ENCODE measurements at places on chromosomes 4 and X. TPM values are rescaled to one million over a fixed set of nuclear protein-coding genes. Genes with fewer than 3 reads are reported as not detected.

Gene SCML2
- total RNA-seq = 5.9 TPM

- DNase-seq = peak; percentile 42
These were observed 152.6 kb downstream of the MAGEB17 start for GRCh38 chrX:16319929-16320328.

- DNase-seq = no peak
These were observed 752 bp upstream of the ATP6AP2 start for GRCh38 chrX:40579900-40580536.

DNA sequence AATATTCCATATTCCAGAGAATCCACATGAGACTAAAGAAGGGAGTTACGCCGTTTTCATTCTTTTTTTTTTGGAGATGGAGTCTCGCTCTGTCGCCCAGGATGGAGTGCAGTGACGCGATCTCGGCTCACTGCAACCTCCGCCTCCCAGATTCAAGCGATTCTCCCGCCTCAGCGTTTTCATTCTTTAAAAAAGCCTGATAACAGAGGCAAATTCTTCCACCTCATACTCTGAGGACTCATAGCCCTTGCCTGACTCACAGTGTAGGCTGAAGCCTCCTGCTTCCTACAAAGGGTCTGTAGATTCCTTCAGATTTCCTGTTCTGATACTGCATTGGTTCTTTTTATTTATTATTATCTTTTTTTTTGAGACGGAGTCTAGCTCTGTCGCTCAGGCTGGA lies 210.5 kb downstream of the SH3BGRL start:
- no peak for DNase-seq

Gene PITX2
- 7.1 TPM for total RNA-seq

GRCh38 chr4:129422277-129422676 lies 326.3 kb downstream of the C4orf33 start:
- DNase-seq = no peak

DNA sequence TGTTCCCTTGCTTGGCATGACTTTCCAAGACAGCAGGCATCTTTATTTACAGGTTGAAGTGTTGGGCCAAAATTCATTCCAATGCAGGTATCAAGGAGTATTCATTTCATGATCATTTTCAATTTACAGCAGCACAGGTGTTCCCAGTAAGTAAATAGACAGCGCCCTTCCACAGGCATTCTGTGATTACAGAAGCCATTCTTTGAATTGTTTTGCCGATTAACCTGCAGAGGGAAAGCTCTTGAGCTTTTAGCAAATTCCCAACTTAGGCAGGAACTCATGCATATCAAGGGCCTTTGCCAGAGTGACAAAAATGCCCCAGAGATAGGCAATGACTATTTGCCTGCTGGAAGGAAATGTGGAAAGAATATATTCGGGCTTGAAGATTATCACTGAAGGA lies 6.8 kb downstream of the TXK start:
- DNase-seq = no peak

Gene ARHGEF38
- not detected for total RNA-seq

GRCh38 chrX:107776649-107777535 lies 641 bp upstream of the NCBP2L start:
- DNase-seq = peak; percentile 75

GRCh38 chrX:65723706-65724105 lies 56.3 kb downstream of the MSN start:
- DNase-seq = no peak

DNA sequence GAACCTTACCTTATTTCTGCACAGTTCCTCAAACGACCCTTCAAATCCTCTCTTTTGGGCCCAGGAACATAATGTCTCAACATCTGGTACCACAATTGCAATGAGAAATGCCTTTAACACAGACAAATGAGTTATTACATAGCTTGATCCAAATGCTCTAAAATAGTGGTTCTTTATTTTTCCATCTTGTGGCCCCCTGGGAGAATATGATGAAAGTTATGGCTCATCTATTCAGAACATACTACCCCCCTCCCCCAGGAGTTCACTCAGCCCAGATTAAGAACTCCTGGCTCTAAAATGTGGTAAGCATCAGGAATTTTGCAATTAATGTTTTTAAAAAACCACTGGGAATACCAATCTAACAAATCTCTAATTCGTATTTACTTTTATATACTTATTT lies 23.9 kb upstream of the CENPU start:
- DNase-seq = no peak

GRCh38 chrX:109936114-109936513 lies 66.8 kb upstream of the TMEM164 start:
- DNase-seq = no peak

DNA sequence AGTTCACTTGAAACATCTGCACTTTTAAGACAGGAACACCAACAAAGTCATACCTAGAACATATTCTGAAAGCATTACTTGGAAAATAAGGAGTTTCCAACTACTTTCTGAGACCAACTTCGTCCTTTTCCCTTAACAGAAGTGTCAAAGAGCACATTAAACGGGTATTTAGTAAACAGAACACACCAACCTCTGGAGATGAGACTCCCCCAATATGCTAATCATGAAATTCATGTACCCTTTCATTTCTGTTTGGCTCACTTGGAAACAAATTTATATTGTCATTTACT lies 69.2 kb downstream of the NOCT start:
- no peak for DNase-seq

- DNase-seq = no peak
These were observed 155.4 kb downstream of the GPM6A start for GRCh38 chr4:175656649-175657048.

All from HT1080 (cell line).